ENCODE measurements at places on chromosomes 12 and 14.

- DNase-seq: no peak
These were observed 43.6 kb downstream of the RAD51B start for GRCh38 chr14:67863223-67863622.

- no peak for DNase-seq
These were observed 64.6 kb downstream of the CCDC88C start for GRCh38 chr14:91352728-91353692.

DNA sequence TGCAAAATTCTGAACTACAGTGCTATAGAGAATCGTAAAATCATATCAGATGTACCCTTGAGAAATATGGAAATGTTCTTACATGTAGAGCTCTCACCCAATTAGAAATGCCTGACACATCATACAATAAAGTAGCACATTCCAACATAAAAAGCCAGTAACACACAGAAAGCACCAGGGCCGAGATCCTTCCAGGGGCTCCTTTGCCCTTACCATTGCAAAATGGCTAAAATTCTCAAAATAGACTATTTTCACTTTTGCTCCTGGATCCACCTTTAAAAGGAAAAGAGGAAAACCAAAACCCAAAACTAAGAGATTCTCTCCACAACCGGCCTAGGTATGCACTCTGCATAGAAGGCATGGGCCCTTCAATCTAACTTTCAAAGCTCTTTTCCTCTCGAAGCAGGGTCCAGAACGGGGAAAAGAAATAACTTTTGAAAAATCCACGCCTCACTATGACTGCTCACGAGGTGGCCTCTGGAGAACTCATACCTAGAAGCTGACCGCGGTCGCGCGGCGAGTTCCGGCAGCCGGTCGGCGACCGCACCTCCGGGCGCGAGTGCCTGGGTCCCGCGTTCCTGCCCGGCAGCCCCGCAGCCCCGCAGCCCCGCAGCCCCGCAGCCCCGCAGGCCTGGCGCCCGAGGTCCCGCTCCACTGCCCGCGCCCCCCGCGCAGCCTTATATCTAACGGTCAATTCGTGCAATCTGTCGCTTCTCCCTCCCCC, 2.7 kb downstream of the OTX2 start:
- DNase-seq: no peak

GRCh38 chr12:9636150-9636850, 28.6 kb upstream of the KLRB1 start:
- DNase-seq: no peak

DNA sequence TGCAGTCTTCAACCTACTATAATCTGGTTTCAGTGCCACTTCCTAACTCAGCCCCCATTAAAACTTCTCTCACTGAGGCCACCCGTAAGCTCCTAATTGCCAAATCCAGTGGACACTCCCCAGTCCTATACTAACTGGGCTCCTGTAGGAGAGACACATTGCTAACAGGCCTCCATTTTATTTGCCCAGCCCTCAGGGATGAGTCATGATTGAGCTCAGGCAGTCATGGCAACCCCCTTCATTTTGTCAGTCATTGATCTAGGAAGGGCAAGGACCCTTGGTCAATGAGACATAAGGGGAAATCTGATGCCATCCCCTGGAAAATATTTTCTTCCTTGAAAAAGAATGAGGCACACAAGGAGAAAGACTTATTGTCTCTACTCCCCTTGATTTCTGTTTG, 70.1 kb upstream of the HIF1A start:
- no peak for DNase-seq

- no peak for DNase-seq
These were observed 57.9 kb downstream of the GNS start for GRCh38 chr12:64701283-64701682.

DNA sequence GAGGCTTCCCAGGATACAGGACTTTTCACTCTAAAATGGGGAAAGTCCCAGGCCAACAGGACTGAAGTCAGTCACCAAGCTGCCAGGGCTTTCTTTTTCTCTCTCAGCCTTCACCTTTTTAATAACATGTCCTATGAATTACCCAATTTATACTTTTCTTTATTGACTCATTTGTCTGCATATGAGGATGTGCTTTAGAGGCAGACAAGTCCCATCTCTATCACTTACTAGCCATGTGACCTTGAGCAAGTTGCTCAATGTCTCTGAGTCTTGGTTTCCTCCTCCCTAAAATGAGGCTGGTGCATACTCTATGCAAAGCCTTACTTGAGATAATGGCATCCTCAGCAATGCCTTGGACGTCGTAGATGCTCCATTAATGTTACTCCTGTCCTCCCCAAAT, 98.1 kb upstream of the TMPO start:
- DNase-seq: no peak

DNA sequence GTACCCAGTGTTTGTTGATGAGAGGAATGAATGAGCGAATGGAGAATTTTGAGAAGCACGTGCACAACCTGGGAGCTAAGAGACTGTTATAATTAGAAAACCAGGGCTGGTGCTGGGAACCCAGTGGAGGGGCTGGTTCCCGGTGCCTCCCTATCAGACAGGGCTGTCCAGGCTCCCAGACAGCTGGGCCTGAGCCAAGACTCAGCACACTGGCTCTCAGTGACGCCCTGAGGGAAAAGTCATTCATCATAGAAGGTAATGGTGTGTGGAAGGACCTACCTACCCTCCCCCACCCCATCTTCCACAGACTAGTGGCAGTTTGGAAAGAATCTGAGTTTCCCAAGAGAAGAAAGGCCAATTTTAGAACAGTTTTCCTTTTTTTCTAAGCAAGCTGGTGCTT, 34.7 kb downstream of the KCNA5 start:
- no peak for DNase-seq

DNA sequence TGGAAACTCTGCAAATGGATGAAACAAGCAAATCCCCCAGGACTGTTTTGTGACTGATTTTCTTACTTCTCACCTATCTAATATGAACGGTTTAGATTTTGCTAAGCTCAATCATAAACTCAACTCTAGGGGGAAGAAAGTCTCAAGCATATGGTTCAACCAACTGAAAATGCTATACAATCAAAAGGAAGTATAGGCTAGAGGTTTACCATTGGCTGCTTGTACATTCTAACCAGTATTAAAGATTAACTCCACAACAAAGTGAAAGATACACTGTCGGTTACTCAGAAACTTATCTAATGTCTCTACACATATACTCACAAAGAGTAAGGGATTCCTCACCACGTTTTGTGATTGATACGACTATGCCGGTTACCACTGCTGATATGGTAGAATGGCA, 281.8 kb upstream of the SOX5 start:
- no peak for DNase-seq

DNA sequence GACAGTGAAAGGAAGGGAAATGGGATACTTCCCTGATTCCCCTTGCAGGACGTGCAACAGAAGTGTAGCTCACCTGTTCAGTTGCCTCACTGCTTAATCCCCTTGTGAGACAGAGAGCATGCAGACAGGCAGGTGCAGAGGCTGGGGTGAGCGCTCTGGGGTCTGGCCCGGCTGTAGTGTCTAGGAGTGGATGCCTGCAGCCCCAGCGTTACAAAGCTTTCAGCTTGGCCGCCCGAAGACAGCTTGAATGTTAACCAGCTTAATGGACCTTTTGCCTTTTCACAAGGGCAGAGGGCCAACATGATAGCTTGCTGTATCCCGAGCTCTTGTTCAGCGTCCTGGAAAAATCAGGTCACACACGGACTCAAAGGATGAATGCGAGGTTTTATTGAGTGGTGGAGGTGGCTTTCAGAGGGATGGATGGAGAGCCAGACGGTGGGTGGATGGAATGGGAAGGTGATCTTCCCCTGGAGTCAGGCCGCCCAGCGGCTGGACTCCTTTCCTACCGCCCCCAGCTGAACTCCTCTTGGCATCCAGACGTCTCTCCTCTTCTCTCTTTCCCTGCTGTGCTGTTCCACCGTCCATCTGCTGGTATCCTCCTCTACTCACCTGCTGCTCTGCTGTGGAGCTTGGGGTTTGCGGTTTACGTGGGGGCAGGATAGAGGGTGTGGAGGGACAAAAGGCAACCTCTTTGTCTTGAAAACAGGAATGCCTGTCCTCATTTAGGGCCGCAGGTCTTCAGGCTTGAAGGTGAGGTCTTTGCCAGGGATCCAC, 86.2 kb upstream of the RESF1 start:
- DNase-seq: no peak

- DNase-seq: no peak
These were observed 12.9 kb downstream of the RIOX1 start for GRCh38 chr14:73503648-73504047.
